ENCODE measurements at places on chromosomes 5 and 9.

GRCh38 chr9:7243838-7244237, 486.1 kb downstream of the KDM4C start:
- no peak for DNase-seq

- DNase-seq: no peak
Observed at GRCh38 chr5:138942861-138943260, 67.7 kb upstream of the LRRTM2 start.

- DNase-seq: no peak
Observed at GRCh38 chr5:157546456-157547100, 29.0 kb downstream of the ADAM19 start.

DNA sequence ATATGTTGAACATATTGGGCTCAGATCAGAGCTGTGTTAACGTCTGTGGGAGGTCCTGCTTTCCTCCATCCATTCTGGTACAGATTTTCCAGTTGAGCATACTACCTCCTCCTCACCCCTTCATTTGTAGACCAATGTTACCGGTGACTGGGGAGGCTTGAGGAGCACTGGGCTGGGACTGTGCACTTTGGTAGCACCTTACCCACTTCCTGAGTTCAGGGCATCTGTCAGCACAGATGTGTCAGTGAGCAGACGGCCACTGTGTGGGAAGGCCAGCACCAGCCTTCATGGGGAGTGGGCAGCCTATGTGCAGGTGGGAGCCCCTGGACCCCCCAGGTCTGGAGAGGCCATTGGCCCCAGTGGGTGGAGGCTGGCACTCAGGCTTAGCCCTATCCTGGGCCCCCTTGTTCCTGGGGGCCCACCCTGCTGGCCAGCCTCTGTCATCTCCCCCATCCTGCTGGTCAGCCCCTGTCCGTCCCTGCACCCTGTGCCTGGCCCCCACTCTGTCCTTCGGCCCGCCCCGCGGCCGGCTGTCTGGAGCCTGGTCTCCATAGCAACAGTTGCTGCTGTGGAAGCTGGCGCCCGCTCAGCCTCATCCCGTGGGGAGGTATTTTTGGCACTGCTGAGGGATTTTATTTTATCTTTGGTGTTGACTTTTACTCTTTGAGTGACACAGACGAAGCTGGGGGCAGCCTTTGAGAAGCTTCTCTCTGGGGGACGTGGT, 21.3 kb downstream of the WNK2 start:
- DNase-seq: no peak

DNA sequence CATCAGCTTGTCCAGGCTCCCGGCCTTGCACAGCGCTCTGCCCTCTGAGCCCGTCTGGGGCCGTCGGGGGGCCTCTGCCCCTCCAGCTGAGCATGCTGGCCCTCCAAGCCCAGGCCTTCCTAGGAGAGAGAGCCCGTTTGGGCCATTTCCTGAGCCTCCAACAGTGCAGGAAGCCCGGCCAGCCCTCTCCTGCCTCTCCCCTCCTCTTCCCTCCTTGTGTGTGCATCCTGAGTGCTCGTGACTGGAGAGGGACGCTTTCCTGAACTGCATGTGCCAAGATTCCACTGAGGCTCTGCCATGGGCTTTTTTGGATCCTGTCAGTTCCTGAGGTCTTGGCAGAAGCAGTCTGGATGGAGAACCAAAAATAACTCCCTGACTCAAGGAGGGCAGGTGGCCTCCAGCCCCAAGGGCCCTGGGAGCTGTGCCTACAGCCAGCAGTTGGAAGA, 15.6 kb downstream of the OLFM1 start:
- no peak for DNase-seq

GRCh38 chr5:131323378-131323777, 59.5 kb downstream of the CDC42SE2 start:
- no peak for DNase-seq

- no peak for DNase-seq
Observed at GRCh38 chr9:35681341-35682002, 7.7 kb downstream of the CA9 start.

DNA sequence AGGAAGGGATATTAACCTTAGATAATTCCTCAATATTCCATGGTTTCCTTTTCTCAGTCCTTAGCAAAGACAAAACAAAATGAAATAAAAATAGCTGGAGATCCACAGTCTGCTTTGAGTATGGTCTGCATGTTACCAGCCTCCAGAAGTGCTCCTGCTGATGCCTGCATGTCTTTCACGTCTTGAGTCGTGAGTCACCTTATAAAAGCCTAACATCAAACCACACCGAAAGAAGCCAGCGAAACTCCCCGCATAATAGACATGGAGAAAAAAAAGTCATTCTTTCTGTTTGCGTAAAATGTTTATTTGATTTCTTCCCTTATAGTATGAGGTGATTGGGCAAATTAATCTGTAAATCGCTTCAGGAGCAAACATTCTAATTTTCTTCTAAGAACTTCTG, 380.5 kb downstream of the SLCO4C1 start:
- no peak for DNase-seq

Data from activated CD4-positive, alpha-beta T cell treated with anti-CD3 and anti-CD28 coated beads, Interleukin-2, amount 50 U/mL, for 16 hours (primary cell).